Activated naive CD4-positive, alpha-beta T cell treated with anti-CD3 and anti-CD28 coated beads, Interleukin-2, amount 50 U/mL, for 72 hours (primary cell): ENCODE measurements at places on chromosomes 12 and 14.
A peak's percentile ranks its signal among the peaks of the same experiment; 100 is the strongest.

- DNase-seq, result no peak
Observed at GRCh38 chr12:6476489-6476888, 6.0 kb upstream of the VAMP1 start.

GRCh38 chr14:32399920-32400319 is 70.8 kb downstream of the AKAP6 start:
- DNase-seq, result no peak

DNA sequence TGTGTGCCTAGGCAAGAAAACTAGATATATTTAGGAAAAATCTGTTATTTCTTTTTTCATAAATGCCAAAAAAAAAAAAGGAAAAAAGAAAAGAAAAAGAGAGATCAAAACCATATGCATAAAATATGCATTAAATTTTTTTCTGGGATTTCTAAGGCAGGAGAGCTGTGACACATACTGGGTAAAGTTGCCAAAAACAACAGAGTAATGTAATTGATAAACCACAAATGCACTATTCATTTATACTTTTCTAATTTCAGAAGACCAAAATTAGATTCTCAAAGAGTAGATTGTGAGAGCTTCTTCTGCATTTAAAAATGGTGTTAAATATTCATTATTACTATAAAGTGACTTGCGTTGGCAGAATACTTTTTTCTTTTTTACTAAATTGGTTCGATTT is 673.8 kb upstream of the MGAT4C start:
- DNase-seq, result no peak

DNA sequence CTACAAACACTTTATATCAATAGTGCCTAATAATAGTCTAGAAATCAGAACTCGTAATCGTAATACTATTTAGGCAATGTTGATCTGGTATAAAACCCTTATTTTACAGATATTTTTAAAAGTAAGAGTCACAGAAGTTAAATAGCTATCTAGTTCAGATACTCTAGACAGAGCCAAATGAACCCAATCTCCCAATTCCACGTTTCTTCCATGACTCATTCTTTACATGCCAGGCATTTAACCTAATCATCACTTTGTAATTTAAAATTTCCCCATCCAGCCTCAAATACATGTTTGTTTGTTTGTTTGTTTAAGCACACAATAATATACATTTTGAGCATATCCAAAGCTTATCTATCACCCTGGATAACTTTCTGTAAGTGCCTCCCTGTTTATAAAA is 36.4 kb upstream of the GARIN6 start:
- DNase-seq, result no peak

GRCh38 chr12:76927170-76927784 is 48.5 kb upstream of the CSRP2 start:
- peak; percentile 60 for DNase-seq

DNA sequence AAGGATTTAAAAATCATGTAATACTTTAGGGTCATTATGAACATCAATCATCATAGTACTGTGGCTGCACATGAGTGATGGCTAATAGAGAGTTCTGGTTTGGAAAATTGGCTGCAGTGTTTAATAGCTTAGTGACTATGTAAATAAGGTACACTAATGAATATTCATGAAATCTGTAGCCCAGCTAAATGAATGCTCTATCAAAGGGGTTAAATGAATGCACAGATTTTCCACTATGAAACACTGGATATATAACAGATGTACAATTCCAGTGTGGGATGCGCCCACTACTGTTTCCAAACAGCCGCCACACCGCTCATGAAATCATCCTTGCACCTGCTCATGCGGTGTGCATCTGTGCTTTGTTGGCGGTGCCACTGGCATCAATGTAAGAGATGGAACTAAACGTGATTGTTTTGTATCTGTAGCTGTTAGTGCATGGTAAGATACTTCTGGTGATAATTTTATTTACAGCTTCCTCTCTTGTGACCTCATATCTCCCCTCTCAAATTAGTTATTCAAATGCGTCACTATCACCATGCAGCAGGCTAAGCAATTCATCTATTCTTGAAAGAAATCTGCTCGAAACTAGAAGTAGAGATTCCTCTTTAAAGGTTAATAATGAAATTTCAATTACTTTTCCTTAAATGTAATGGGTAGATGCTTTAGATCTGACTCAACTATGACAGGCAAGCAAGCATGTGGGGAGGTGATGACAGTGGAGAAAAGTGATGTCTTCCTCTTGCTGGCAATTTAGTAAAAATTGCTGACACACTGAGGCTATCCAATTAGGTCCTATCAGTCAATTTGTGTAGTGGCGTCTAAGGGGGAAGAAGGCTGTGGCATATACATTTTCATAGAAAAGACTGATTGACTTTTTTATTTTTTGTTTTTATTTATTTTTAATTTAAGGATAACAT is 433.6 kb downstream of the AEBP2 start:
- DNase-seq, result no peak

GRCh38 chr12:26416550-26416949 is 221.2 kb downstream of the SSPN start:
- no peak for DNase-seq

DNA sequence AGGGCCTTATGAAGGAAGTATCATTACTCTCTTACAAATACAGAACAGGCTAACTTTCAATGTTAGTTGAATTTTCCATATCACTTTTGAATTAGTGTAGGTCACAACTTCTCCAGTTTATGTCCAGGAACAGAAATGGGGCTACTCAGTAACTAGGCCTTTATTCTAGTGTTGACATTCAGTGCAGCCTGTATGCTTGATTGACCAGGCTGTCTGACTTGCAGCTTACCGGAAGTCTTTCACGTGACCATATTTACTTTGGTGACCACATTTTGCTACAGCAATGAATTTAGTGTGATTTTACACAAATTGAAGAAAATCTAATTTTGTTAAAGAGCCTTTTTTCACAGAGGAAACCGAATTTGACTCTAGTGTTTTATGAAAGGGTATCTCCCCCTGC is 12.4 kb downstream of the MTERF2 start:
- no peak for DNase-seq

DNA sequence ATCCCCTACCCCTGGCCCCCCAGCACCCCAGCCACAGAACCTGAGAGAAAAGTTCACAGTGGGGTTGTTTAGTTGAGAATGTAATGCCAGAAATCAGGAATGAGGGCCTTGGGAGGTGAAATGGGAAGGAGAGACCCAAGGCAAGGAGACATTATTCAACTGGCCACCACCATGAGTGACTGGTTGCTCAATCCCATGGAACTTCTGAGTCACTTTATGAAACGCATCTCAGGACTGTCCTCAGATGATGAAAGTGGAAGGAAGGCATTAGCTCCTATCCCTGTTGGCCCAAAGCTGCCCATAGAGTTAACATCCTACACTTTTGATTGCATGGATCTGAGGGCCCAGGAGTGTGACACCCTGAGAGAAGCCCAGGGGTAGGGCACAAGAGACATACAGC is 25.4 kb upstream of the TCL1A start:
- no peak for DNase-seq

DNA sequence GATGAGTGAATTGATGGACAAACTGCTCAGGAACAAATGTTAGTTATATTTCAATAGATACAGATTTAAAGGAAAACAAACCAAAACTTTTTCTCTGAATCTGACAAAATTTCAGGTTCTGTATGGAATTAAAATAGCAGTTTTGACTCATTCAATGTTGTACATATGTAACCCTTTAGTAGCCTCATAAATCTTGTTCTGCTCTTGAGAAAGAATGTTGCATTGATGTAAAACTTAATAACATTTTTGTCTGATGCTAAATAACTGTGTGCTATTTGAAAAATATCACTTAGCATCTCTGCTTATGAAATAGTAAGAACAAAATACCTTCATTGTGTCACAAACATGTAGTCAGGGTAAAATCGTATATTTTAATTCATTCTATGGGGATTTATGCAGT is 168.9 kb upstream of the NOVA1 start:
- DNase-seq, result no peak

DNA sequence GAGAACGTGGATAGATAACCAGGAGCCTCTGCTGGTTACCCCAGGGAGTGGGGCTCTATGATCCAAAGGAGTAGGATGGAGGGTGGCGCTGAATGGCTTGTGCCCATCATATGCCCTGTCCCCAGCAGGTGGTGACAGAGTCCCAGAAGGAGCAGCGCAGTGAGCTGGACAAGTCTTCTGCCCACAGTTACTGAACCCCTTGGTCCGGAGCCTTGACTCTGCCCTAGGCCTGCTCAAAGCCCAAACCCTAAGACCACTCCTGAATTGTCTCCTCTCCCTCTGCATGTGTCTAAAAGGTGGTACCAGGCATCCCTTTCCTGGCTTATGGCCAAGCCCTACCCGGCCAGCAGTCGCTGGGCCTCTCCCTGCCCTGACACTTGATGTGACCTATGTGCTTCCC is 3.2 kb downstream of the PRPH start:
- no peak for DNase-seq

- peak; percentile 88 for DNase-seq
Observed at GRCh38 chr14:104137297-104138097, 890 bp upstream of the KIF26A start.

GRCh38 chr14:35212471-35213142 is 79.6 kb upstream of the PSMA6 start:
- DNase-seq, result no peak

DNA sequence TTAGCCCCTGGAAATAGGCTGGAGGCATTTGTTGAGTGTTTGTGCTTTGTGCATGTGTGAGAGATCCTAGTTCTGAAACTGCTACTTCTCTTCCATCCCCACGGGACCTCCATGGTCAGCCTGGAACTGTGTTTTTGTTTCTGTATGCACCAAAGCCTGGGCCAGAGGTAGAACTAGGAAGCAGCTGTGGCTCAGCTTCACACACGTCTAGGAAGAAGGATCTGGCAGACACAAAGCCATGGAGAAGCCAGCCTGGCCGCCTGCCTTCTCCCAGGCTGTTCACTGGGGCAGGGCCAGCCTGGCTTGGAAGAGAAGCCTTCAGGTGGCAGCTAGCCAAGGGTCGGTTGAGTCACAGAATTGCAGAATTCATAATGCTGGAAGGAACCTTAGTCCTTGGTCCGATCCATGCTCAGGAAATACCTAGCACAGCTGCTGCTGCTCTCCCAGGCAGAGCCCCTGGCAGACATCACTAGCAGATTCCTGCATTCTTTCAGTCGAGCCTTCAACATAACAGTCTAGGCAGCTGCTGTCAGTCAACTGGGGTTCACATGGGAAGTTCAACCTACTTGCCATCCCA is 27.0 kb downstream of the RIN3 start:
- DNase-seq, result no peak

- no peak for DNase-seq
Observed at GRCh38 chr14:100616854-100617409, 29.7 kb upstream of the BEGAIN start.

DNA sequence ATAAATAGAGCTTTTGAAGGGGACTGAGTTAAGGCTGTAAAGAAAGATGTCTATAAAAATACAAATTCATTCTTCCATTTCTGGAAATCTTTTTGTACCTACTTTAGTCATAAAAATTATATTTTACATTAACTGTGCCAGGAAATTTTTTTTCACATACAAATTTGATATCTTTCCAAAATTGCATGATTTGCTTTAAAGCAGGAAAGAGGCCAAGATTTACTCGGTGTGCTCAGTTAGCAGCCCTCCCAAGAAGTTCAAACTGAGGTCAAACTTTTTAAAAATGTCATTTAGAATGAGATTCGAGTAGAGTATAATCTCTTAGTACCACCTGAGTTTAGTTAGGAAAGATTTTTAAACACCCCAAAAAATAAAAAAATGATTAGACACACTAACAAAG is 173.2 kb upstream of the GRIP1 start:
- DNase-seq, result no peak

DNA sequence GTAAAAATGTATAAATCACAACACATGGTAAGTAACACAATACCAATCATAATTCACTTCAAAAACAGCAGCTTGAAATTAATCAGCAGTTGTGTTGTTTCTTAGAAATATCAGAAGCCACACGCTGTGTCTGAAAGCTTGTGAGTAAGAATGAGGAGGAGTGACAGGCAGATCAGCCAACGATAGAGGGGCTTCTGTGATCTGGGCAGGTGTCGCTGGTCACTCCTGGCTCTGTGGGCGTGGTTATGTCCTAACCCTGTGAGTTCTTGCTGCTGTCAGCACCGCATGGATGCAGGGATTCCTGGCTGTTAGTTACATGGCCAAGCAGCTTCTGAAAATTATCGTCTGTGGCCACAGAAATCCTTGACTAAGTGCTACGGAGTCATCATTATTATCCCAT is 123.4 kb downstream of the SLC25A47 start:
- peak; percentile 25 for DNase-seq

DNA sequence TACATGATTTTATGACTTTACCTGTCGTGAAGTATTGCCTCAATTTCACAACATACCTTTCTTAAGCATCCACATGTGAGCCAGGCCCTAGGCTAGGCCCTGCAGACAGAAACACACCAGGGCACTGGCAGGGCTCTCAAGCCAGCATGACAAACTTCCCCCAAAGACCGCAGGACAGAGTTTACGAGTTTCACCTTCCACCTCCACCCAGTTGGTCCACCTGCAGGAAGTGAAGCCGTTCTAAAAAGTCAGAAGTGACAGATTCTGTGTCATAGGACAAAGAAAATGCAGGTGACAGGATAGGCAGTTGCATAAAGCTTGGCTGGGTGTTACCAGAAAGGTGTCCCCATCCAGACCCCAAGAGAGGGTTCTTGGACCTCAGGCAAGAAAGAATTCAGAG is 382.3 kb downstream of the PCNX1 start:
- no peak for DNase-seq

- no peak for DNase-seq
Observed at GRCh38 chr12:2215709-2216560, 163.1 kb downstream of the CACNA1C start.

DNA sequence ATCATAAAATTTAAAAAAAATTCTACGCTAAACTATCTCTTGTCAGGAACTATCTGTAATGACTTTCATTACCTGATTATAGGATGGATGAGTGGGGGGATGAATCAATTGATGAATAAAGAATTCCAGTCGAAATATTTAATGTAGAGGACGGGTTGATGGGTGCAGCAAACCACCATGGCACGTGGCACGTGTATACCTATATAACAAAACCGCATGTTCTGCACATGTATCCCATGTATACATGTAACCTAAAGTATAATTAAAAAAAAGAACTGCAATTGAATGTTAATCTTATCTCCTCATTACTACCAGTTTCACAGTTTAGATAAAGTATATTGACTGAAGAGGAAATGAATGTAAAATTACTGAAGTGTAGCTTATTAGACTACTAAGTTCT is 23.4 kb downstream of the LRRIQ1 start:
- DNase-seq, result no peak

GRCh38 chr14:105047283-105048016 is 17.8 kb downstream of the GPR132 start:
- no peak for DNase-seq

DNA sequence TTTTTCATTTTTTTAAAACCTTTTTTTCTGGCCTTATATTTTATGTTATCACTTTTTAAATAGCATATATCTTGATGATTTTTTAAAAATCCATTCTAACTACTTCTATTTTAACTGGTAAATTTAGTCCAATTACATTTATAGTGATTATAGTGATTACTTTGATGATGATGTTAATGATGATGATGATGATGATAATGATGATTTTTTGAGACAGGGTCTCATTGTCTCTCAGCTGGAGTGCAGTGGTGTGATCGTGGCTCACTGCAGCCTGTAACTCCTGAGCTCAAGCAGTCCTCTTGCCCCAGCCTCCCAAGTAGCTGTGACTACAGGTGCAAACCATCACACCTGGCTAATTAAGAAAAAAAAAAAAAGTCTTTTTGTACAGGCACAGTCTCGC is 27.1 kb downstream of the BRMS1L start:
- no peak for DNase-seq

GRCh38 chr12:82627799-82628198 is 58.9 kb upstream of the TMTC2 start:
- no peak for DNase-seq
